ENCODE measurements at places on chromosomes 4 and X.

GRCh38 chrX:129726307-129727111 lies 12.3 kb upstream of the XPNPEP2 start:
- no peak for DNase-seq

- no peak for DNase-seq
Observed at GRCh38 chr4:6811165-6811564, 28.6 kb downstream of the KIAA0232 start.

DNA sequence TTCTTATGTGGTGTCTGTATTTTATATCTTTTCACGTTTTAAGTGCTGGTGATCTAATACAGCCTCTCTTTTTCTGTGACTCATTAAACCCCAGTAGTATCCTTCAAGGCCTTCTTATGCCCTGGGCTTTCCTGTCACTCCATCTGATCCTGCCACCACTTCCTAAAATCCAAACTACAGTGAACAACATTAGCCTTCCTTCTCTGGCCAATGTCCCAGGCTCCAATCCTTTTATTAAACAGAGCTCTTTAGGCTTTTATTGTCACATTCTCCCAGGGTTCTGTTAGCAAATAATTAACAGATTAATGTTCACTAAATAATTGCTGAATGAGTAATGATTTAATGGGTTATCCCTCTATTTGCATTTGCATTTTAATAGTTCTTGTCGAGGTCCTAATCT lies 47.9 kb upstream of the ITM2A start:
- DNase-seq = no peak

- DNase-seq = no peak
Observed at GRCh38 chrX:42704454-42704853, 73.5 kb downstream of the PPP1R2C start.

DNA sequence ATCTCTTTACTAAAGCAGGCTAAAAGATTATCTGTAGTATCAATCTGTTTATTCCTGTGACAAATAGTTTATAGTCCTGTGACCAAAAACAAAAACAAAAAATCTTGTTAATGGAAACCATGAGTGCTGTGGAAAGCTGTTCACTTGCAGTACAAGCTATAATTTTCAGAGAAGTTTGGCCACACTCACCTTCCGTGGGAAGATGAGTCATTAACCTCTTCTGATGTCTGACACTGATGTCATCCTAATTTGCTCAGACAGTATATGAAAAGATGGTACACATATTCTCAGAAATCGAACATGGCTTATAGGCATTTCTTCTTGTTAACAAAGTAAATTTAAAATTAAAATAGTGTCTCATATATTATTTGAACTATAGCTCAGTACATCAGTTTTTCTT lies 19.9 kb upstream of the ENPP6 start:
- no peak for DNase-seq

DNA sequence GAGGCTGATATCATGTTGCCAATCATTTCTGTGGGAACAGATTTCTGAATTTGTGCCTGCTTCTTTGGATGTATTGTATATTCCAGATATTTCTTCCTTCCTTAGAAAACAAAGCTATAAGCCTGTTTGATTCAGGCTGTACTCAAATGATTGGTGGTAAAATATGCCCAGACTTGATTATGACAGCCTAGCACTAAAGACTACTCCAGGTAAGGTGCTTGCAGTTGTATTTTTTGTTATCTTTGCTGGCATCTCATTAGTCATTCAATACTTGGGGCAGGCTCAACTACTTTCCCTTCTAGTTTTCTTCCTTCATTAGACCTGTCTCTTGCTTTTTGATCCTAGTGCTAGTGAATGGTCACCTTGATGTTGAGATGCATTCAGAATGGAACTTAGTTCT lies 90.6 kb downstream of the ZNF518B start:
- DNase-seq = no peak

GRCh38 chr4:119939071-119939995 lies 127.3 kb downstream of the MAD2L1 start:
- no peak for DNase-seq

DNA sequence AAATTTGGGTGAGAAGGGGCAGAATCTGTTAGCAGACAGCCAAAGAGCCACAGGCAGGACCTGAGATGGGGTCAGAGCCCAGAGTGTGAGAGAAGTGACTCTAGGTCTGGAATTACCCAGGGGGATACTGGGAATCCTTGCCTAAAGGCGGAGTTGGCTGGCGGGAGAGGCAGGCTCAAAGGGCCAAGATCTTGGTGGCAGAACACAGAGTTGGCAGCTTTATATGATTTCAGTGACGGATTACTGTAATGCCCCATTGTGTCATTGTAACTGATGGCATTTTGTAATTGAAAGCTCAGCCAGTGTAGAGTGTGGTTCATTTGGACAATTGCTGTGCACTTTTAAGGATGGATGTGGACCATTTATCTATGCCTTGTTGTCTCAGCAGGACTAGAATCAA lies 77.3 kb downstream of the SMIM20 start:
- no peak for DNase-seq

- peak; percentile 51 for DNase-seq
Observed at GRCh38 chr4:47122592-47123291, 91.4 kb downstream of the GABRB1 start.

- no peak for DNase-seq
Observed at GRCh38 chr4:107548211-107548905, 171.7 kb downstream of the PAPSS1 start.

DNA sequence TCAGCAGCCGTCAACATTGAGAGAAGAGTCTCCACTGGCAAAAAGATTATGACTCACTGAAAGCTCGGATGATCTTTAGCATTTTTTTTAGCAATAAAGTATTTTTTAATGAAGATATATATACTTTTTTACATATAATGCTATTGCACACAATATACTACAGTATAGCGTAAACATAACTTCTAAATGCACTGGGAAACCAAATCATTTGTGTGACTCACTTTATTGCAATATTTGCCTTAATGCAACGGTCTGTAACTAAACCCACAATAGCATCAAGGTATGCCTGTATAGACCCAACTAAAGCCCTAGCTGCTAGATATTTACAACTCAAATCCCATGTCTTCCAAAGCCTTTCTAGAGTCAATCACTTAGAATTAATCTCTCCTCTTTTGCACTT lies 52.3 kb upstream of the EDNRA start:
- no peak for DNase-seq

DNA sequence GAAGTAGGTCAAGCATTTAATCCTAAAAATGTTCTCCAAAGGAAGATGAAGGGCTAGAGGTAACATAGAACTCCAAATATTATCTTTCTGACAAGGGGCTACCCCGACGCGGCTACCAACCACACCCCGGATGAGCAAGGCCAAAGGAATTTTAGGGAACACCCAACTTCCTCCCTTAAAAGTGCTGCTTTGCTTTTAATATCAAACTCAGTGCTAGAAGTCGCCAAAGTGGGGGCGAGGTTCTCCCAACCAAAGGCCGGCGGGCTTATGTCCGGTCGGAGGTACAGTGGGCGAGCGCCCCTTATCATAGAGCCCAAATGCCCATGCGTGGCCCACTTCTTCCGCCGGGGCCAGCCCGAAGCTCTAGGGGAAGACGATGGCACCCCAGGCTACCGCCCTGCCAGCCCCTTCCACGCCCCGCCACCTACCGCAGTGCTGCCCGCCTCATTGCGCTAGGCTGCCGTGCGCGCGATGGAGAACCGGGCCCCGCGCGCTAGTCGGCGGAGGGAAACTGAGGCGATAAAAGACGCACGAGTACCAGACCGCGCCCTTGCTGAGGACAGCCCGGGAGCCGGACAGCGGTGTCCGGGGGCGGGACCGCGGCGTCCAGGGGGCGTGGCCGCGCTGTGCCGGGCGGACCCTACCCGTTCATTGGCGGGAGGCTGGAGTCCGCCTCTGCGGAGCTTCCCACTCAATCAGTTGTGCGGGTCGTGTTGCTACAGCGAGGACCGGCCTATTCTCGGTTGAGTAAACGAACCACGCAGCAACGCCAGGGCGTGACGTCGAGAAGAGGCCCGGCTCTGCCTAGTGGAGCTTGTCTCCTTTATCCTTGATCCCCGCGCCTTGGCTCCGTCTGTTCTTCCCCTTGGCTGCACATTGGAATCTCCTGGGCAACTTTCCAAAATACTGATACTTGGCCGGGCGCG lies at the start of gene ACOT9:
Gene ACOT9 (minus strand): TSS at position 580 of the 926 bp plus-strand sequence. CDS start 132 bp downstream, at position 448.
- peak; percentile 44 for DNase-seq

DNA sequence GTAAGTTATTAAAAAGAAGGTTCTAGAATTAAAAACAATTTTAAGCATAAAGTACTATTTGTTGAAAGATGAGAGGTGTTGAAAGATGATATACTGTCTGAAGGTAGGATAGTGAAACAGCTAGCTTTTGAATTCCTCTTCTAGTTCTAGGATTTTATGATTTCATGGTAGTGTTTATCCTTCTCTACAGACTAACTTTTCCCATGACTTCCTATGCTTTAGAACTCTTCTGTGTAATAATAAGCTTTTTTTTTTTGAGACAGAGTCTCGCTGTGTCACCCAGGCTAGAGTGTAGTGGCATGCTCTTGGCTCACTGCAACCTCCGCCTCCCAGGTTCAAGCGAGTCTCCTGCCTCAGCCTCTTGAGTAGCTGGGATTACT lies 96.0 kb upstream of the NUDT6 start:
- no peak for DNase-seq

- no peak for DNase-seq
Observed at GRCh38 chr4:164212134-164212533, 541.8 kb upstream of the SMIM31 start.

DNA sequence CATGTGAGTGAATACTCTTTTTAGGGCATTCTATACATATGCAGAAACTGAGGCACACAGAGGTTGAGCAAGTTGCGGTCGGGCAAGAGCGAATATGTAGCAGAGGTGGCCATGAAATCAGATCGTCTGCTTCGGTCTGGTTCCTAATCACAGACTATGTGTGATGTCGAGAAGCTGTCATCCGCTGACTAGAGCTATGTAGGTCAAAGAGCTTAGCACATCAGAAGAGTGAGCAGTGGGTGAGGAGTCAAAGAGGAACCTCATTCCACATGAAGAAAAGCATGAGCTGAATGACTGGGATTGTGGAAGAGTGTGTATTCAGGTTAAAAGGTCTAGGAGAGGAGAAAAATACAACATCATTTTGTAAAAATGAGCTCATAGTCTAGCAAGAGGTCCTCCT lies 19.0 kb downstream of the GAB3 start:
- DNase-seq = no peak

GRCh38 chr4:148376151-148376550 lies 66.1 kb downstream of the NR3C2 start:
- peak; percentile 85 for DNase-seq

GRCh38 chrX:153592966-153593688 lies 5.8 kb downstream of the CCNQ start:
- DNase-seq = no peak

GRCh38 chr4:148255344-148255720 lies 186.9 kb downstream of the NR3C2 start:
- no peak for DNase-seq

DNA sequence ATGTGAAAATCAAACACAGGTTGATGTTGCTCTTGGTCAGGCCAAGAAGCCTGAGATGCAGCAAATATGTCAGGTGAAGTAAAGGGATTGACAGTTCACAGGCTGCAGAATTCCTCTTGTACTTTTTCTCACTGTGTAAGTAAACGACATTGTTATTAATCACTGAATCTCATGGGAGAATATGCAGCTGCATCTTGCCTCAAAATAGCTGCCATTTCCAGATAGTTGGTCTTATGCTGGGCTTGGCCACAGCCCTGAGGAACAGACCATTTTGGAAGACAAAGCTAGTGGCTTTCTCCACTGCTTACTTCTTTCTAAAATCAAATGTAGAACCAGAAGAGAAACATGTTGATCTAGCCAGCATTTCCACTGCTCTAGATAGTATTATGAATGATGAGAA lies 403.4 kb upstream of the NR3C2 start:
- no peak for DNase-seq

DNA sequence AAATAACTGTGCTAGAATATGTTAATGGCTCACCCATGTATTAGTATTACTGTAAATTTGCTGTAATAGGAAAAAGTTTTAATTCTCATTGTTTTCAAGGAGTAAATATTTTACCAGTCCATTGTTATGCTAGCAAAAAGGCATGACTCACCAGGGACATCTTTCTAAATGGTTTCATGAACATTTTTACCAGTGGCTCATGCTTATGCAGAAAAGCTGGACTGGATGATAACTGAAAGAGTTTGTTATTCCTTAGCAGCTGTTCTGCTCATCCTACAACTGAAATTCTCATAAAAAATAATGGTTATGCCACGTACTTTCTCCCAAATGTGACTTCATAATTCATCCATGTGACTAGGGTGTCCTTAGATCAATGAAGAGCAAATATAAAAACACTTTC lies 111.9 kb upstream of the PCDH18 start:
- DNase-seq = no peak

DNA sequence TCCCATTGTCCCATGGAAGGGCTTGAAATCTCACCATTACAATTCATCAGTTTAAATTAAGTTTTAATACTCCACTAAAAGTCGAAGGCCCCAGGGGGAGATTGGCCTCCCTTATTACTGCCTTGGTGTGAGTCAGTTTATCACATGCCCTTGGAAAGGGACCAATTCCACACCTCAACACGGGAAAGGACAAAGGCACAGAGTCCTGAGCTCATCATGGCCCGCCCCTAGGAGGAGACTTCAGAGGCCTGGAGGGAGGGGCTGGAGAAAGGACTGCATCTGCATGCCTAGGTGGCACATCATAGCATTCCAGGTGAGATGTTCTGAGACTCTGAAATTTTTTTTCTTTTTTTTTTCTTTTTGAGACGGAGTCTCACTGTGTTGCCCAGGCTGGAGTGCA lies 2.8 kb upstream of the SEL1L3 start:
- no peak for DNase-seq

DNA sequence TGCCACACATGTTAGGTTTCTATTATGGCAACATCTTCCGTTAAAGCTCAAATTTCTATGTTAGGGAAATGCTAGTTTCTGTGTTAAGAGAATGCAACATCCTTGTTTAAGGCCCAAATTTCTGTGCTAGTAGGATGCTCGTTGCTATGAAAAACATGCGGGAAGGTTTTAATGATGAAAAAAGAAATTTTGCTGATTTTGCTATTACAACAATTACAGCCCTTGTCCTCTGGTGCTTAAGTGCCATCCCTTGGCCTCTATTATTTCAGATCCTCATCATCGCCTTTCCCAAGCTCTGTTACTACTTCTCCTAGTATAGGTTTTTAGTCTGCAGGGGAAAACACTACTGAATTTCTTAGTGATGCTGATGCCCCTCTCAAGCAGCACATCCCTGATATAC lies 412.6 kb upstream of the NDST3 start:
- no peak for DNase-seq

DNA sequence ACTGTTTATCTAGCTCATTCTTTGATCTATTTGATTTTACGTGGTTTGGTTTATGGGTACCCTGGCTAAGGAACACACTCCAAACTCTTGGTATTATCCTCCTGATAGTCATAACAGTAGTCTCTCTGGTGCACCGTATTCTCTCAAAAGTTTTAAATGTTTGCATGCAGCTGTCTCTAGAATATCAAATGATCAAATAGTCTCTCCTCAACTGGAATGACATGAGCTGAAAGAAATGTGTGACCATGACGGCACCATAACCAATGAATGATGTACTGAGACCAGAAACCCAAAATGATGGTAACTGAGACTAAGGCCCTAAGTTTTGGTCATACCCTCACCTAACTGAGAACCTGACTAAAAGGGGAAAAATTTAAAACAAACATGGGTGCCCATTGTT lies 319.4 kb downstream of the SLC7A11 start:
- no peak for DNase-seq

GRCh38 chrX:133542476-133542875 lies 127.2 kb upstream of the GPC4 start:
- DNase-seq = no peak

- no peak for DNase-seq
Observed at GRCh38 chr4:96186593-96186992, 346.7 kb downstream of the PDHA2 start.

Data from SK-N-MC (cell line).